ENCODE measurements at places on chromosomes 3 and 15.

GRCh38 chr3:10322352-10322710 lies 1.4 kb upstream of the SEC13 start:
- no peak for DNase-seq

- no peak for DNase-seq
These were observed 44.9 kb upstream of the LRRFIP2 start for GRCh38 chr3:37219266-37219665.

- no peak for DNase-seq
These were observed 39.1 kb upstream of the TM4SF19 start for GRCh38 chr3:196377321-196377720.

GRCh38 chr3:12334786-12335185 lies 45.9 kb downstream of the PPARG start:
- DNase-seq = no peak

DNA sequence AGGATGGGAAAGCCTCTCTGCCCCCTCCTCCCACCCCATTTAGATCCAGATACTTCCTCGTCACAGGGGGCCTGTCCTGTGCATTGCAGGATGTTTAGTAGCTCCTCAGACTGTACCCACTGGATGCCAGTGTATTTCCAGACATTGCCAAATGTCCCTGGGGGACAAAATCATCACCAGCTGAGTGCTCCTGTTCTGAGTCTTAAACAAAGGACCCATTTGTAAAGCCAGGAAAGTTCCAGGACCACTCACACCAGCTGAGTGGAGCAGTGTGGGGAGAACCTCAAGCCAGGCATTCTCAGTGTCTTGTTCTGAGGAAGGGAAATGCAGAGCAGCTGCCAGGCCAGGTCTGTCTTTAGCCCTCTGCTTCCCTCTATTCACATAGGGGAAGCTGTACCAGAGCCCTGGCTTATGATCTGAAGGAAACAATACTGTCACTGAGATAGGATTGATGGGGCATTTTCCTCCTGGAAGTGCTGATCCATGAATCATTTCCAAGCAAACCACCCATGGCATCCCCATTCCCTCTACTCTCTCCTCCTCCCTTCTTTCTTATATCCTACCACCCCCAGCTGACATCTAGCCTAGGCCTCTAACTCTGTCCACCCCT lies 67.4 kb upstream of the MEX3B start:
- no peak for DNase-seq

- DNase-seq = no peak
These were observed 37.1 kb downstream of the MAGI1 start for GRCh38 chr3:66001626-66002025.

GRCh38 chr3:52537165-52537620 lies 788 bp downstream of the UQCC5 start:
- DNase-seq = no peak

GRCh38 chr15:62153228-62153627 lies 11.9 kb downstream of the C2CD4B start:
- no peak for DNase-seq

GRCh38 chr3:117036259-117036799 lies 326.8 kb downstream of the TUSC7 start:
- DNase-seq = peak; percentile 46

DNA sequence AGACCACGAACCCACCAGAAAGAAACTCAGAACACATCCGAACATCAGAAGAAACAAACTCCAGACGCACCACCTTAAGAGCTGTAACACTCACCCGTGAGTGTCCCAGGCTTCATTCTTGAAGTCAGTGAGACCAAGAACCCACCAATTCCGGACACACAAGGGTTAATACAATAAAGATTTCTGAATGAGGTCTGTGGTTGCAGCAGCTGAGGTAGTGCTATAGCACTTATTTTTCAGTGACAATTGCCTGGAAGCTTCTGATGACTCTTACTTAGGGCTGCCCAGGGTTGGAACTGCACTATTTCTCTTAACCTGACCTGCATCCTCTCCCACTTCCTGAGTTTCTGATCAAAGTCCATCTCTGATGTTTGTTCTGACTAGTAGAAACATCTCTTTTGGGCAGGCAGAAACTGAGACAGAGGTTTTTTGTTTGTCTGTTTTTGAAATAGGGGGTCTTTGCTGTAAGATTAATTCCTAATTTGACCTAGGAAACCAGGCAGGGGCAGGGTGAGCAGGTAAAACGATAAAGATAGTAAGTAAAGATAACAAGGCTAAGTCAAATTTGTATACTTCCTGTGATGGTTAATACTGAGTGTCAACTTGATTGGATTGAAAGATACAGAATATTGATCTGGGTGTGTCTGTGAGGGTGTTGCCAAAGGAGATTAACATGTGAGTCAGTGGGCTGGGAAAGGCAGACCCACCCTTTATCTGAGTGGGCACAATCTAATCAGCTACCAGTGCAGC lies 169.1 kb downstream of the GAP43 start:
- no peak for DNase-seq

DNA sequence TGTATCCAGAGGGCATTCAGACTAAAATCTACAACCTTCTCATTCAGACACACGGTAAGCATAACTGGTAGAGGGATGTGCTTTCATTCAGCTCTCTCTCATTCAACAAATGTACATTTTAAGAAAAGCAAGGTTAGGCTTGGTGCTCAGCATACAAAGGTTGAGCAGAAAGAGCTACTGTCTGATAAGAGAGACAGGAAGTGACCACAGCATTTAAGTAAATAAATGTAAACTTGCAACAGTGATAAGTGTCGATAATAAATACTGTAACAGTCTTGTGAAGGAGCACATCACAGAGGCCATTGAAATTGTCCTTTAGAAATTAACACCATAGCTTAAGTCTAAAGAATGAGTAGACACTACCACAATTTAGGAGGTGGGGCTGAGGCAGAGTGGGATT lies 3.4 kb downstream of the CD96 start:
- DNase-seq = no peak

- no peak for DNase-seq
These were observed 45.2 kb downstream of the RGMA start for GRCh38 chr15:93043621-93044300.

GRCh38 chr3:41011854-41012253 lies 187.5 kb upstream of the CTNNB1 start:
- no peak for DNase-seq

DNA sequence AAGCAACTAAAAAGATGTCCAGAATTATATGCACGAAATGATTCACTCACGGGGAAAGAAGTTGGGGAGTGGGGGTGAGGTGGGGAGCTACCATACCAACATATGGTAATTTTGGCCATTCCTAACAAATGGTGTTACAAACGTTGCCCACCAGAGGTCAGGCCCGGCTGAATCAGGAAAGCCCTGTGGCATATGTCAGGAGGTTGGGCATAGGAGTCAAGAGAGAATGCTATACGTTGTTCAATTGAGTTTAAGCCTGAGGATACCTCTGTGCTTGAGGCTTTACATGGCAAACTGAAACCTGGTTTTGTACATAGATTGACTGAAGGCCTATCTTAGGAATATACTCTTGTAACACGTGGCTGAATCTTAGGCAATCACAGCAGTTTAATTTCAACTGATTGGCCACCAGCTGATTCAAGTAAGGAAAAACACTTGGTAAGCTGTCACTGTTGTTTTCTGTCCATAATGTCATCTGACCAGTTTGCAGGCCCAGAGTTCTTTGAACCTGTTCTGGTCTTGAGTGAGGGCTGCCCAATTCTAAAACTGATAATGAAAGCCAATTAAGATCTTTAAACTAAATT lies 23.4 kb upstream of the SLC2A2 start:
- DNase-seq = peak; percentile 64

GRCh38 chr3:95815828-95816227 lies 998.6 kb upstream of the EPHA6 start:
- no peak for DNase-seq

DNA sequence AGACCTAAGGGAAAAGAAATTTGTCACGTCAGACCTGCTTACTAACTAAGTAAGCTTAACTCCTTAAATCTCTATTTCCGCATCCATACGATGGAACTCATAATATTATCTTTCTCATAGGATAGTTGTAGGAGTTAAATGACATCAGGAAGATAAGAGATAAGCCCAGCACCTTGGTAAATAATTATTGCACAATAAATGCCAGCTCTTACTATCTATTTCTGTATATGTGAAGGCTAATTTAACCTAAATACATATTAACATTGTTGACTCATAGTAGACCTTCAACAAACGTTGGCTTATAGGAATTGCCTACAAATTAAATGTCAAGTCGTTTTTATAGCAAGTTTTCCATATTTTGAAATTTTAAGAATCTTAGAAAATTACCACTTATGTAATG lies 709.0 kb downstream of the CADM2 start:
- DNase-seq = no peak

GRCh38 chr15:80596521-80596976 lies 98.6 kb upstream of the ABHD17C start:
- no peak for DNase-seq

DNA sequence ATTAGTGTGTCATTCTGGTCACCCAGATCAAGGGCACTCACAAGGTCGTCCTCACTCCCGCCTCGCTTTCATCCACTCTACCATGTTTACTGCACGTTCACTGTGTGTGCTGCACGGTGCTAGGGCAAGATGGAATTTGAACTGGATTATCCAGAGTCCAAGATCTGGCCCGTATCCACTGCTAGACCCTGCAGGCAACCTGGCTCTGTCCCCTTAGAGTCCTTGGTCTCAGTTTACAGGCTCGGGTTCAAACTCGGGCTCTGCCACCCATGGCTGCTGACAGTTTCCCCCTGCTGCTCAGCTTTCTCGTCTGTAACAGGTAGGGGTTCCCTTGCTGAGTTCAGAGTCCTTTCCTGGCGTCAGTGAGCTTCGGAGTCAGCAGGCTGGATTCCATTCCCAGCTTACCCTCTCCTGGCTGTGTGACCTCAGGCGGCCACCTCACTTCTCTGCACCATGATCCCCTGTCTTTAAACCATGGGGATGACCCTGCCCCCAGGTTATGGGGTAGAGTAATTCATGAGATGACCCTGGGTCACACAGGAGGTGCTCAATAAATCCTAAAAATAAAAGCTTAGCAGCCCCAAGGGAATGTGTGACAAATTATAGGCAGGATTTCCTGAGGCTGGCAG lies 79.6 kb upstream of the SLC6A6 start:
- DNase-seq = no peak

GRCh38 chr3:98733053-98733811 lies 29.9 kb upstream of the ST3GAL6 start:
- peak; percentile 47 for DNase-seq

DNA sequence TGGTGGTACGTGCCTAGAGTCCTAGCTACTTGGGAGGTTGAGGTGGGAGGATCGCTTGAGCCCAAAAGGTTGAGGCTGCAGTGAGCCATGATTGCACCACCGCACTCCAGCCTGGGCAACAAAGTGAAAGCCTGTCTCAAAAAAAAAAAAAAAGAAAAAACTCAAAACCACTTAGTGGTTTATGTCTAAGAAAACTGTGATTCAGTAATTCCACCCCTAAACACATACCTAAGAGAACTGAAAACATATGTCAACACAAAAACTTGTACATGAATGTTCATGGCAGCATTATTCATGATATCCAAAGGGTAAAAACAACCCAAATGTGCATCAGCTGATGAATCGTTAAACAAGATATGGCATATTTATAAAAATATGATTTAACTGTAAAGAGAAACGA lies 14.3 kb downstream of the SPG21 start:
- no peak for DNase-seq

Measured in GM03348 (cell line).